G401 (cell line): ENCODE measurements at places on chromosomes 6 and 20.
A peak's percentile ranks its signal among the peaks of the same experiment; 100 is the strongest.

DNA sequence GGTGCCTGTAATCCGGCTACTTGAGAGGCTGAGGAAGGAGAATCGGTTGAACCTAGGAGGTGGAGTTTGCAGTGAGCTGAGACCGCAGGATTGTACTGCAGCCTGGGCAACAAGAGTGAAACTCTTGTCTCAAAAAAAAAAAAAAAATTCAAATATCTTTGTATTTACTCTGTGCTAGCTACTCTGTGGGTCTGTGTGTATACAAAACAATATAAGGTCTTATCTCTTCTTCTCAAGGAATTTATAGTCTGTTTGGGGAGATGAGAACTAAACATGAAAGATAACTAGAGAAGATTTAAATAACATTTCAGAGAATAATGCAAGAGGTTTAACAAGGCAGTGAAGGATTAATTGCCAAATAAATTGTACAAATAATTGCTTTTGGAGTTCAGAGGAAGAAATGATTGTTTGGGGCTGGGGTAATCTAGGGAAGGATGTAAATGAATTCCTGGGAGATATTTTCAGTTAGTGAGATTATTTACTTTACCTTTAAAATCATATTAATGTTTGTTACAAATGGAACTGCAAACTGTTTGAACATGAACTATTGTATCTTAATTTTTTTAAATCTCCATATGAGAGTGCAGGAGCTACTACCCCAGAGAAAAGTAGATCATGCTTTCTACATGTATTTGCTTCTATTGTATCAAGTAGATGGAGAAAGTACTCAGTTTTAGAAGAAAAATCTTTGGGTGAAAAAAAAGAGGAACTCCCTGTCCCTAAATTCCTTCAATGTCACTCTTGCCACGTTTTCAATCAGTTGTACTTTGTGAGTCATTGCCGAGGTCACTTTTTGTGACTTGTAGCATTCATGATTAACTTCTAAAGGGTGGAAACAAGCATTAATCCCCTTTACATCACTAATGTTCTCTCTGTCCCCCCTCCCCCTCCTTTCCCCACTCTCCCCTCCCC is 39.0 kb downstream of the NCOA3 start:
- DNase-seq: no peak

DNA sequence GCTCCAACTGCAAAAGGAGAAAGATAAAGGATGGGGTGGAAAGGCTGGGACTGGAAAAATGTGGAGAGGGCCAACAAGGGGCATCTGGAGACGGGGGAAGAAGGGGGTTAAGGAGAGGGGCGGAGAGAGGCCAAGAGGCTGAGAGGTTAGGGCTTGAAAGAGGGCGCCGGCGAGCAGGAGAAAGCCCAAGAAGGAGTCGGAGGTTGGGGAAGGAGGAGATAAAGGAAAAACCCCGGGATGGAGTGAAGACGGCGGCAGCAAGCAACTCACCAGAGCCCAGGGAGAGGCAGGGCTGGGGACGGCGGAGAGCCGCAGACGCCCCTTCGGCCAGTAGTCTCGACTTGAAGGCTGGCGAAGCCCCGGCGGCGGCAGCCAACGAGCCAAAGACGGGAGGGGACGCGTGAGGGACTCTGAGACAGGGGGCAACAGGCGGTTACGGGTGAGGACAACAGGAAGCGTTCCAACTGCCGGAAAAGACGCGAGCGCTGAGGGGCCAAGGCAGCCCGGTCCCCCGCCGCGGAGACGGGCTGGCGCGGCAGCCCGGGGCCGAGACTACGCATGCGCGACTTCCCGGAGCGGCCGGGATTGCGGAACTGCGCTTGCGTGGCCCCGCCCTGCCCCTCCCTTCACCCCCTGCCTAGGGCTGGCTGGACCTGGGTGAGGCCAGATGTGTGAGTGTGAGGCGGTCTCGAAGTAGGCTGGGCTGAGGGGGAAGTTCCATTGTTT is at the start of gene STK38:
Gene STK38 (minus strand): TSS at position 560 of the 726 bp plus-strand sequence. CDS start 7,277 bp downstream, outside the sequence.
- DNase-seq: peak; percentile 80

DNA sequence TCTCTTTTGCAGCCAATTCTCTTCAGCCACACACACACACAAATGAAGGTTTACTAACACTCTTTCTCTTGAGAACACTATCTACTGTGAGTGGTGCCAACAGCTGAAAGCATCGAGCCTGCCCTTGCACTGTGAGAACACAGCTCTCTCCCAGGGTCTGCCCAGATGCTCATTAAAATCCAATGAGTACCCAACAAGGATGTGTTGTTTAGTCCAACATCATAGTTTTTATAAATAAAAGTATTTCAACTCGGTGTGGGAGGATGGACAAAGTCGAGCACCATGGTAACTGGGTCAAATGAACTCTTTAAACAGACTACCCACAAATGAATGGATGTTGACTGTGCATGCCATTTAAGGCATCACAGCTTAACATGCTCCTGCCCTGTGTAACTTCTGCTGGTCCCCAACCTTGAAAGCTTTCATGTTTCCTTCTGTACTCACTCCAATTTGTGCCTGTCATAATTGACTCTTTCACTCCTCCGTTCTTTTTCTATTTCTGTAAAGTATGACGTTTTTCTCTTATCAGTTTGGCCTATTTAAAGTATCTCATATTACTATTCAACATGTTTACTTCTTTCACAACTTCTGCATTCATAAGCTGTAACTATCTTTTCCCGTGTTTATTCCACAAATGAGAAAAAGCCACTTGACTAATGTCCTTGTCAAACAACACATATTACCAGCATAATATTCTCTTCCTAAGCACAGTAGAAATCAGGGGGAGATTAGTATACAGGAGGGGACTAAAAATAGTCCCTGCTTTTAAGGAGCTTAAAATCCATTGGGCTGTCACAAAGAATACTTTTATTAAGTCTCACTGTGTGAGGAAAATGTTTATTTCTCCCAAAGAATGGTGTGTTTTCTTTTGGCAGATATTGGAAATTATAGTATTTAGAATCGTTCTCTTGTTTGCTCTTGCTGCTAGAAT is 215.4 kb downstream of the RFPL4B start:
- DNase-seq: peak; percentile 14

DNA sequence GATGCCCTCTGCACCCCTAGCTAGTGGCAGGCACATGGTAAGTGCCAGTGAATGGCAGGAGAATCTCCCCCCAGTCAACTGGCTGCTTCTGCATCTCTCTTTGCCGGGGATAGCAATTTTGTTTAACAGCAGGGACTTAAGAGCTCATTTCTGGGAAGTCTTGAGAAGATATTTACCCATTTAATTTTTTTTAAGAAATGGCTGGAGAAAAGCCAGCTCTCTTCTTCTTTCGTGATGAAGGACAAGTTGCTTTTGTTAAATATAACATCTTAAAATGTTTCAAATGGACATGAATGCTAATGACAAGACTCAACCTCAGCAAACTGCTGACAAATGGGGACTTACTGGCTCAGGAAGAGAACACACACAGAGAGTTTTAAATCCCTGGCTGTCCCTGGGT is 55.0 kb upstream of the IYD start:
- DNase-seq: no peak

GRCh38 chr6:117449549-117450439 is 24.1 kb upstream of the ROS1 start:
- DNase-seq: peak; percentile 72
